ENCODE measurements at places on chromosomes 5 and 9.

DNA sequence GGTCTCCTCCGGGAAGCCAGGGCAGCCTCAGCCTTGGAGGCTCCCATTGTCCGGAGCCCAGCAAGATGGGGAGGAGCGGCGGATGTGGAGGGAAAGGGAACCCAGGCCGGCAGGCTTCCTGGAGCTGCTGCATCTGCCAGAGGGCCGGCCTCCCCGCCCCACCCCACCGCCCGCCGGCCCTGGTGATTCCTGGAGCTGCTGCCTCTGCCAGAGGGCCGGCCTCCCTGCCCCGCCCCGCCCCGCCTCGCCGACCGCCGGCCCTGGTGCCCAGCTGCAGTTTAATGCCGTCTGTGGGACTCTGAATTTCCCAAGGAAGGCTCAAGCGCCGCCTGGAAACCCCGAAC lies 31.6 kb downstream of the EXD3 start:
- no peak for DNase-seq

GRCh38 chr5:100496296-100496695 lies 38.9 kb upstream of the FAM174A start:
- DNase-seq = no peak

- no peak for DNase-seq
These were observed 121.3 kb upstream of the CDH18 start for GRCh38 chr5:20109326-20109725.

DNA sequence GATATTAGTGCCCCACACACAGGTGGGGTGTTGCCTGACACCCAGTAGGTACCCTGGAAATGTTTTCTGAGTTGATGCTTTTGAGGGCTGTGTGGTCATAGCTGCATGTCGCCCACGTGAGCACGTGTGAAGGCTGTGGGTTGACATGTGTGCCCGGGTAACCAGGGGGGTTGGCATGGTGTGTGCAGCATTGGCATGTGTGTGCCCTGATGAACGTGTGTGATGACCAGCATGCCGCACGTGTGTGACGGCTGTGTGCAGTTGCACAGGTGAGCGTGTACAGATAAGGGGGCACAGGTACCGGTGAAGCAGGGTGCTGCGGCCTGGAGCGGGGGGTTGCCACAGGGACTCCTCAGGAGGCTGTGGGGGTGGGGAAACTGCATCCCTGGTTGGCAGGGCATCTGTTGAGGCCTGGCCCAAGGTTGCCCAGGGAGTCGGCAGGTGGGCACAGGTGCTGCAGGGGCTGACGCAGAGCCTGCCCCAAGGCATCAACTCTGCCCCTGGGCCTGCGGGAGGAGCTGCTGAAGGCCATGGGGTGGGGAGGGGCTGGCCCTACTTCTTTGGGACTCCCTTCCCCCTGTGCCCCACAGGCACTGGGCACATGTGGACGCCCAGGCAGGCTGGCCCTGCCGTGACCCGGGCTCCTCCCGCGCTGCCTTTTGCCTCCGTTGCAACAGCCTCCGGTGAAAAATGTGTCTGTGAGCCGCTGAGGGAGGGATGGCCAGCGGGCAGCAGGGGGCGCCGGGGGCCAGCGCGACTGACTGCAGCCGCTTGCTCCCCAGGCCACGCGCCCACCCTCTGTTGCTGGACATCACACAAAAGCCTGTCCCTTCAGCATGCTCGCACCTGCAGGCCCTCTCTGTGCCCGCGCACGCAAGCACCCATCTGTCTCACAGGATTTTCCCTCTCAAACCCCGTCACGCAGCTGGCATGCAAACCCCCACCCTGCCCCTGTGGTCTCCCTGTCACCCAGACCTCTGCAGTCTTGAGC lies 2.2 kb downstream of the UNC5A start:
- DNase-seq = no peak

GRCh38 chr9:114798780-114799427 lies 6.9 kb downstream of the TNFSF15 start:
- no peak for DNase-seq

GRCh38 chr9:114156657-114157421 lies 1.5 kb downstream of the COL27A1 start:
- DNase-seq = no peak

DNA sequence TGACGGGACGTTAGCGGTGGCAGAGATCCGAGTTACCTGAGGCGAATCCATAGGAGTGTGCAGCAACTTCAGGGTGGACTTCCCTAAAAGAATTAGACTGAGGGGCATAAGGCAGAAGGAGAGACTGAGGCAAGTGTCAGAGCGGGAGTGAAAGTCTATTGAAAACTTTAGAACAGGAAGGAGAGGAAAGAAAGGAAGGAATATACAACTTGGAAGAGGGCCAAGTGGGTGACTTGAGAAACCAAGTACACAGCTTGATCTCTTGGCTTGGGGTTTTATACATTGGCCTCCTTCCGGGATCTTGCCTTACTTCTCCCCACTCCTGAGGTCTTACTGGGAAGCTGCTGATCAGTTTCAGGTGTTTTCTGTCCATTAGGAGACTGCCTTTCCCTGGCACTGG lies 84.9 kb downstream of the SNX18 start:
- DNase-seq = no peak

DNA sequence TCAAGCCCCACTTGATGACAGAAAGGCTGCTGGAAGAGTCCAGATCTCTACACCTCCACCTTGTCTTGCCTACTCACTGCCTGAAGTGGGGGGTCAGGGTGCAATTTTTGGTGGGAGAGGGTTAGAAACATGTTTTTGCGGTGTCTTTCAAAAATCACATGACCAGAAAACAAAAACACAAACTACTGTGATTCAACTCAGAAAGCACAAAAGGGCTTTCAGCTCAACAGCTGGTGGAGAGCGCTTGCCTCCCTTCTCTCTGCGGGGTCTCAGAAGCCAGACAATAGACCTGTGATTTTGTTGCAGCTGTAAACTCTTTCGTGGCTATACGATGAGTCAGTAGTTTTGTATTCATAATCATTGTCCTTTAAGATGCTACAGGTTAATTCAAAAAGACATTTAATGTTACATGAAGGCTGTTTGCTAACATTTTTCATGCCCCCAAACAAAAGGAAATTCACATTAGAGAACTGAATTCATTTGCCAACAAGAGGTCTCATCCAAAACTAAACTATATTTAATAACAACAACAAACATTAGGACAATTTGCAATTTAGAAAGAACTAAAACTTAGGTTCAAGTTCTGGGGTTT lies 172.6 kb upstream of the RAI14 start:
- no peak for DNase-seq

DNA sequence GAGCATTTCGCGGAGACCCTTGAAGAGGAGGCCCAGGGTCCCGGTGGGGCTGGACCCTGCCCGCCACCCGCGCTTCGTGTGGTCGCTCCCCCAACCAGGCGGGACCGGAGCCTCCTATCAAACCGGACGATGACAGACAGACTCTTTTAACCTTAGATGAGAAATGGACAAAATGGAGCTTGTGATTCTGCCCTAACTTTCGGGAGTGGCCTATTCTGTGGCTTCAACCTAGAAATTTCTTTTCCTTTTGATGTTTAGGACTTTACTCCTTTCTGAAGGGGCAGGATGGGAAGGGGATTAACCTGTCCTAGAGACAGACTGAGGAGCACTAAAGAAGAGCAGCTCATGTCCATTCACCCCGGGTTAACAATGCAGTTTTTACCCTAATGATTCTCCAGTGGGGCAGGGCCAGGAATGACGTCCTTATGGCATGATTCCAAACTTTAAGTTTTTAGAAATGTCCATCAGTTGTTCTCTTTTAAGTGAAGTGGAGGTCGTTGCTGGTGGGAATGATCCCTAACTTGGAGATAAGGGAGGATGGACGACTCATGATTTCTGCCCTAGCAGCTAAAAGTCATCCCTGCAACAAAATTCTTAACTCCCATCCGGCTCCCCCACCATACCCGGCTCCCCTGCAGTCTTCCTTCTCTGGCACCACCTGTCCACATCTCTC lies 1.0 kb downstream of the NIPSNAP3A start:
- DNase-seq = no peak

DNA sequence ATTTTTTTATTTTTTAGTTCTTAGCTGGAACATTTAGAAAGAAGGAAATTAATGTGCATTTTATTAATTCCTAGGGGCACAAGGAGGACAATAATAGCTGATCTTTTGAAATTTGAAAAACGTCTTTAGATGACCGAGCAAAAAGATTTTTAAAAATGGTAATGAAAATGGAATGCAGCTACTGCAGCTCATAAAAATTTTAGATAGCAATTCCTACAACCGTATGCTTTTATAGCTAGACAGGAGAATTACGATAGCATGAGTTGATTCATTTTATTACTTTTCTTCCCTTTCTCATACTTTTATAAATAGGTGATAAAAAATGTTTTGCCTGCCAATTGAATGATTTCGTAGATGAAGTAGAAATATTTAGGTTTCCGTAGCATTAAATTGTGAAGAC lies 13.7 kb upstream of the RUFY1 start:
- DNase-seq = no peak

DNA sequence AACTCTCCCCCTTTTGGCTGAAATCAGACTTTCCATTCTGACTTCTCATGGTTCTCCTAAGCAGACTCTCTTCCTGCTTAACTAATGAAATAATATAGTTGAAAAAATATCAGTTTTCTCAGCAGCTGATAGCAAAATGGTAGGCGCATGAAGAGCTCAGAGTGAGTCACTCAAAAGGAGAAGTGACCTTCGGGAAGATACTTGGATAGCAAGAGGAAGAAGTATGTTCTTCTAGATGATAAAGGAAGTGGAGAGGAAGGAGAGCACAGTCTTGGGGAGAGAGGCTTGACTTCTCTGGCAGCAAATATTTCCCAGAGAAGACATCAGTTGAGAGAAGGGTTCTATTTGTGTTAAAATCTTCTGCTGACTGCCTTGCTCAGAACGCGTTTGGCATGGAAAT lies 101.5 kb downstream of the TAF11L14 start:
- no peak for DNase-seq

- DNase-seq = no peak
These were observed 15.7 kb downstream of the TMEM171 start for GRCh38 chr5:73136055-73136562.

DNA sequence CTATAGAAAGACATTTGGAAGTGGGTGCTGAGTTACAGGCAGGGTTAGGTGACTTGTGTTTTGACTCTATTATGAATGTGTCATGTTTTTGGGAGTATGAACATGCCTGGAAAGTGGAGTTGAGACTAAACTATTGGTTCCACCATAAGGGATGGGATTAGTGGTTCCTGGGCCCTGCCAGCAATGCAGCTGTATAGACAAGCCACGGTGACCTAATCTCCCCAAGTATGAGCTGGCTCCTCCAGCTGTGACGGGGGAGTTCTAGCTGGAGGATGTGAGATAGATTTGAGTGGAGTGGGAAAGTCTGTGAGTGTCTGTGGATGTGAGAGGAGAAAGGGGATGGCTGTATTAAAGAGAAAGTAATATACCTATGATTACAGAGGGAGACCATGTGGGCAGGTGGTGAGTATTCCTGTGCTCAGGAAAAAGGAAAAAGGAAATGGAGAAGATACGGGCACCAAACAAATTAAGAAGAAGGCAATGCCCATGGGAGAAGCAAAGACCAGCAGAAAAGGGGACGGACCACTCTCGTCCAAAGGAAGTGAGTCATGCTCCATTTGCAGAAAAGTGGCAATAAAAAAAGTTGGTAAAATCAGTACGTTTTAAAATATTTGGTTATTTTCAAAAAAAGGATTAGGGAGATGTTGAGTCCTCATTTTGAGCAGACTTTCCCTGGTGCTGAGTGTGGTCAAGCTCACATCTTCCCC lies 48.3 kb upstream of the ICE1 start:
- DNase-seq = no peak

DNA sequence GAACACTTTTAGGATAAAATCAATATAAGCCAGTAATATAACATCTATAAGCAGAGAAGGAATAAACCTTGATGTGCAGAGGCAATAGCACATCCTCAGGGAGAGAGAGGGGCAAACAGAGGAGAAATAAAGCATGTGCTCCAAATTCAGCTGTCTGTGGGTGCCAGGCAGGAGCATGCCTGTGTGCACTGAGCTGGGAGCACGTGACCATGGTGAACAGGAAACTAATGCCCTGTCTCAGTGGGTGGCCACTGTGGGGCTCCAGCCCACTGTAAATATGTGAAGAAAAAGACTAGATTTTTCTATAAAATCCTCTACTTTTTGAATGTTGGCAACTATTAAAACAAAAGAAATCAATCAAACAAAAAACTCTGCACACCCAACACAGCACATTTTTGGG lies 55.3 kb downstream of the FYB1 start:
- no peak for DNase-seq

DNA sequence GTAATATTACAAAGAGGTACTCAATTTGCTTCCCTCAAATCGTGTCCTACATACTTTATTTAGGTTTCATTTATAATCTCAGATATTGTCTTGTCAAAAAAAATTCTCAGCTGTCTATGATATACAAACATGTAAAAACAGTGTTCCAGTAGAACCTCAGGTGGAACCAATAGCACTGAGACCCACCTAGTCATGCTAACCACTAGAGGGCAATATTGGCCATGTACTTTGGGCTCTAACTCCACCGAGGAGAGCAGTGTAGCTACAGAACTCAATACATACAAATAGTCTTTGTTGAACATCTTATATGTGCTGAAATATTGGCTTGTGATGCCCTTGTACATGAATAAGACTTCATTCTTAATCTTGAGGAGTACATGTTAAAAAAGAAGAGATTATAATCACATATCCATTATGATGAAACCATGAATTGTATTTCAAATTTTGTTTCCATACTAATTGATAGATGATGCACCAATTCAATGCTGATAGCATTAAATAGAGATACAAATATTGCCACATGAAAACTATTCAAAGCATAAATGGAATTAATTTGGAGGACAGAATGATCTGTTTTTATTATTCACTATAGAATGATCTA lies 71.2 kb upstream of the CNTLN start:
- no peak for DNase-seq

DNA sequence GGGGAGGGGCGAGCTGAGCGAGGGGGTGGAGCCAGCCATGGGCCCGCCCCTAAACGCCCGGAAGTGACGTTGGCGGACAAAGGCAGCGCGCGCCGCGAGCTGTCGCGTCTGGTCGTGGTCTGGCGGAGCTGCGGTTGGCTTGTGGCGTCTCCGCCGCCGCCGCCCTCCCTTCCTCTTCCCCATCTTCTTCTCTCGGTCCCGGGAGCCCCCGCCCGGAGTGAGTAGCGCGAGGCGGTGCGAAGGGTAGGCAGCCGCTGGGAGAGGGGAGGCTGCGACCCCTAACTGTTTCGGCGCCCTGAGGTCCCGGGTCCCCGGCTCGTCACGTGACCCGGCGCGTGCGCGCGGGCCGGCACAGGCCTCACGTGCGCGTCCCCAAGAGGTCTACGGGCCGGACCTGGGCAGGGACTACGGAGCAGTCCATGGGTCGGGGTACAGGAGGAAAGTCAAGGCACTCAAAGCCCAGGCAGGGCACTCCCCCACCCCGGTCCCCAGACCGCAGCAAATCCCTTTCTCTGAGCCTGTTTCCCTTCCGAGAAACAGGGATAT lies at the start of gene NTMT1:
TSS of gene NTMT1 (plus strand) at position 85 of the 546 bp plus-strand sequence. CDS start 6,541 bp downstream, outside the sequence.
- peak; percentile 86 for DNase-seq

DNA sequence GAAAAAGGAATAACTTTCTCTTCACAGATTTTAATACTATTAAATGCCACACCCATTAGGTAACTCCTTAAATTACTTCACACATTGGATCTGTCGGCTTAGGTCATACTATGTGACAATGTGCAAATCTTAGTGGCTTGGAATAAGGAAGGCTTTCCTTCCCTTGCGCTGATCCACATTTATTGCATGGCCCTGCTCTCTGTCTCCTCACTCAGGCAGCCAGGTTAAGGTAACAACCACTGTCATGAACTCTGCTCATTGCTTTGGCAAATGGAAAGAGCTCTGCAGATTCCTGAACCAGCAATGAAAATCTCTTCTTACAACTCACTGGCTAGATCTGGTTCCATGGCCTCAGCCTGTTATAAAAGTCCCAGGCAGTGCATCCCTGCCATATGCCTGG lies 121.9 kb upstream of the NFIB start:
- no peak for DNase-seq

GRCh38 chr5:133731951-133732350 lies 119.6 kb upstream of the FSTL4 start:
- DNase-seq = no peak

All from stimulated activated CD8-positive, alpha-beta memory T cell treated with anti-CD3 and anti-CD28 coated beads, Interleukin-2, amount 100 ng/mL, for 1 hour (primary cell).